SJSA1 (cell line): ENCODE measurements at places on chromosomes 11 and 22.

DNA sequence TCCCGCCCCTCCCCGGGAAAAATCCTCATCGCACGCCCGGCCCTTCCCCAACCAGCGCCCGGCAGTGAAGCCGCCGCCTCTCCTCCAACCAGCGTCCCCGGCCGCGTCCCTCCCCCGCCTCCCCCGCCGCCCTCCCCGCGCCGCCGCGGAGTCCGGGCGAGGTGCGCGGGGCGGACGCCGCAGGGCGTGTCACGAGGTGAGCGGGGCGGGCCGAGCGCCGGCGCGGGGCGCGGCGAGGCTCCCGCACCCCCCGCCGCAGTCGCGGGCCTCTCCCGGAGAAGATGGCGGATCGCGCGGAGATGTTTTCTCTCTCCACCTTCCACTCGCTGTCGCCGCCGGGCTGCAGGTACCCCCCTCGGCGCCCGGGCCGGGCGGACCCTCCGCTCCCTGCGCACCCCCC lies at the start of gene MAPK8IP2:
TSS of gene MAPK8IP2 (plus strand) at position 256 of the 400 bp plus-strand sequence. CDS start at position 282, 26 bp downstream.
- no peak for DNase-seq

- no peak for DNase-seq
Measured at GRCh38 chr11:61555978-61556377, 24.9 kb downstream of the SYT7 start.

GRCh38 chr11:38582151-38582550 lies 1984.1 kb upstream of the RAG2 start:
- DNase-seq: no peak

DNA sequence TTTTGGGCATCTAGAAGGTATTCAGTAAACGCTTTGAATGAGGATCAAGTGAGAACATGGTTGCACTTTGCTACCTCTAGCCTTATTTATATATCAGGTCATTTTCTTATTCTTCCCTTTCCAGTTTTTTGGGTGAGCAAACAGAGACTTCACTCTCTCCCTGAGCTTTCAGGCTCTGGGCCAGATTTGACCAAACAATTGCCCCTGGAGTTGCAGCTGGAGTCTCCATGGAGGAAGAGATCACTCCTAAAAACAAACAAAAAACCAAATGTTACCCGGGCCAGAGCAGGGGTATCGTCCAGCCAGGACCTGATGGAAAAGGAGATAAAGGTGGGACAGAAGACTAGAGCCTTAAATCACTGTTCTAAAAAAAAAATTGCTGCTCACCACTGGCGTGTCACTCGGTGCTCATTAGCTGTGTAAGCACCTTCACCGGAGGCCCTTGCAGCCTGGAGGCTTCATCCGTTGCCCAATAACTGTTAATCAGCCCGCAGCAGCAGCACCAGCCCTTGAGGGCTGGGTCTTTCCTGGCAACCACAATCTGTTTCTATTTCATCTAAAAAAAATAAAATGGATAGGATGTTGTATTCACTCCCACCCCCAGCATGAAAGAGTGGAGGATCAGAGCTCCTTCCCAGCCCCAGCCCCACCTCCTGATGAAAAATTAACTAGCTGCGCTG lies 125.0 kb downstream of the PKNOX2 start:
- no peak for DNase-seq

GRCh38 chr11:64765291-64765850 lies 5.6 kb upstream of the PYGM start:
- no peak for DNase-seq

GRCh38 chr22:17825876-17826550 lies 51.7 kb upstream of the BID start:
- no peak for DNase-seq

DNA sequence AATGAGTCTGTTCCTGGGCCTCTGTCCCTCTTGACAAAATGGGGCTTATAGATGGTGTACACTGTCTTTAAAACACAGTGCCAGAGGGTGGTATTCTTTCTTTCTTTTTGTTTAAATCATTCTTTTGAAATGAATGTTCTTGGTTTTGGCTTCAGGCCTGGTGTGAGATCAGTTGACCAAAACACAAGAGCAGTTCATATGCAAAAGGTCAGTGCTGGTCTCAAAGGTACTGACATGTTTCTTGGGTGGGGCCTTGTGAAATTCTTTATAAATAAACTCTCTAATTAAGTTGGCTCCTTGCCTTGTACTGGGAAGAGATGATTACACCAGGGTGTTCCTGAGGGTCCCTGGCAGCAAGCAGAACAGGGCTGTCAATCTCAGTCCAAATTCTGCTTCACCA lies 110.0 kb downstream of the FBXO7 start:
- DNase-seq: peak; percentile 64

DNA sequence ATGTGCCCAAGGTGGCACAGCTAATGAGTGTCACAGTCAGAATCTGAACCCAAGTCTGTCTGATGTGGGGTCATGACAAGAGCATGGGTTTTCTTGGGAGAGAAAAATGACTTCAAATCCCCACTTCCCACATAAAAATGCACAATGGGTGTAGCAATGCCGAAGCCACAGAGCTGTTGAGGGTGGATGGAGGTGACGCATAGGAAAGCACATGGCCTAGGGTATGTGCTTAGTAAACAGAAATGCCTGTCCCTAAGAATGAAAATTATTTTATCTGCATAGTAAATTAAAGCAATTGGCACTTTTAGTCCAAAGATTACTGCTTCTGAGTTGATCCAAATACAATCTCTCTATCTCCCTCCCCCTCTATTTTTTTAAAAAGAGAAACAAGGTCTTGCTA lies 10.9 kb downstream of the MICAL3 start:
- no peak for DNase-seq

- no peak for DNase-seq
Measured at GRCh38 chr11:82871646-82872045, 28.6 kb downstream of the PRCP start.

GRCh38 chr22:32202539-32203180 lies 2.2 kb downstream of the RFPL2 start:
- DNase-seq: no peak
